ENCODE measurements at places on chromosomes 16 and 17. TPM values are rescaled to one million over a fixed set of nuclear protein-coding genes. Genes with fewer than 3 reads are reported as not detected.

GP1BA gene
- not detected for total RNA-seq

CCL11 gene
- total RNA-seq, result not detected

UMOD gene
- total RNA-seq, result not detected

- DNase-seq, result no peak
Observed at GRCh38 chr17:62692159-62692651, 64.7 kb downstream of the MRC2 start.

GRCh38 chr17:21508211-21508610 is 132.1 kb downstream of the KCNJ12 start:
- DNase-seq, result no peak

DNA sequence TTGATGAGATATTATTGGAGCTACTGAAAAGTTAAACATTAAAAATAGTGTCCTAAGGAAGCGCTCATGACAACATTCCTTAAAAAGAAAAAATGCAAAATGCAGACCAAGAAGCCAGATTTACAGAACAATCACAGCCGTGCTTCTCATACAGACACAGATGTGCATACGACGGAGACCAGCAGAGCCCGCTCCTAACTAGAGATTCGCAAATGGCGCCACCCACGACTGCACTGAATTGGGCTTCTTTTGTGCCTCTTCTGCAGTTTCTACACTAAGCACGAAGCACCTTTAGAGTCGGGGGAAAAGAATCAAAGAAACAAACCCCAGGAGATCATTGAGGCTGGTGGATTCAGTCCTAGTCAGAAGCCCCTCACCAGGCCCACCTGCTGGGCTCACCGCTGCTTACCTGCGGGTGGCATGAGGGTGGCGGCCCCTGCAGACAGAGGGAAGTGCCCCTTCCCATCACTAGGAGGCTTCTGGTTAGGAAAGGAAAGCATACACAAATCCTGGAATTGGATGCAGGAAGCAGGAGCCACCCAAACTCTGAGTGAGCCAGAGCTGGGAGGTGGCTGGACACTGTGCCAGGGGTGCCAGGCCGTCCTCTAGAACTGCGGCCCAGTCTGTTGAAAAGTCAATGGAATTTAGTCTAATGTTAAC is 64.9 kb upstream of the CHMP6 start:
- DNase-seq, result no peak

DNA sequence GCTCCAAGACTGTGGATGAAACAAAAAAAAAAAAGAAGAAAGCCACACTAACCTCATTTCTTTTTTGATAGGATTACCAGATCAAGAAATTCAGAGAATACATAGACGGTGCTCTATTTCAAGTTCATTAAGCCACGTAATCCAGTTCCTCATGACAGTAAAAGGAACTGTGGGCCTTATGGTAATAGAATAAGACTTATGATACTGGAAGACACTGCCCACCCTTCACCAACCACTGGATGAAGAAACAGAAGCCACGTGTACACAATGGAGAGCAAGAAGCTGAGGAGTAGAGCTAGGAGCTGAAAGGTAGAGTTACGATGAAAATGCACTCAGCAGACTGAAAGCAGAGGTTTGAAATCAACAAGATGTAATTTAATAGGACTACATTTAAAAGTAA is 11.2 kb downstream of the NCBP3 start:
- DNase-seq, result no peak

- DNase-seq, result no peak
Observed at GRCh38 chr17:74135391-74136167, 67.9 kb upstream of the RPL38 start.

Data from thoracic aorta (tissue), 2 donors.